ENCODE measurements at places on chromosomes 4 and X.

DNA sequence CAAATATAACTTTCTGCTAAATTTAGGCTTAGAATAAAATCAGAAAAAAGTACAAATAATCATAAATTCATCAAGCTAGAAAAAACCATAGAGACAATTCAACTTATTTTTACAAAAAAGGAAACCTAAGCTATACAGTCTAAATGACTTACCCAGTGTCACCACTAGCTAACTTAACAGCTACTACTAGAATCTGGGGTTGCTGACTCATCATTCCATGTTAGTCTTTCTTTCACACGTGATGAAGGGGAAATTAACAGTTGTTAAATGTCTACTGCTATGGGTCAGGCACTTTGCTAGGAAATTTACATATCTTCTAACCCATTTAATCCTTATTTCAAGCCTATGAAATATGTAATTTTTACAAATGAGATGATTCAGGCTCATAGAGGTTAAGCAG is 349.3 kb upstream of the GALNT7 start:
- DNase-seq = no peak

- no peak for DNase-seq
Measured at GRCh38 chr4:149211876-149212275, 603.8 kb downstream of the IQCM start.

DNA sequence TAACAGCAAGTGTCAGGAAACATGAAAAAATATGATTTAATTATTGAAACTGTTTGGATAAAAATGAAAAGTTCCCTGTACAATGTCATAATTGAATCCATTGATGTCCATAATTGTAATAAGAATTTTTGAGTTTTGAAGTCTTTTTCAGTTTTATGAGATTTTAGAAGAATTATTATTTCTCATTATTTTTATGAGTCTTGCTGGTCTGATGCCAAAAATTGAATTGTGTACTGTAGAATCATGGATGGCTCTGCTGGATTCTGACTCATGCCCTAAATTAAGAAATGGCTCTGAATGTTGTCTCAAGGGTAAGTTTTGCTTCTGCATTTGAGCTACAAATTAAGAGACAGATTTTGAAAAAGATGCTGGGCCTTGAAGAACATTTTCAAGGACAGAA is 132.8 kb upstream of the MAP9 start:
- DNase-seq = no peak

DNA sequence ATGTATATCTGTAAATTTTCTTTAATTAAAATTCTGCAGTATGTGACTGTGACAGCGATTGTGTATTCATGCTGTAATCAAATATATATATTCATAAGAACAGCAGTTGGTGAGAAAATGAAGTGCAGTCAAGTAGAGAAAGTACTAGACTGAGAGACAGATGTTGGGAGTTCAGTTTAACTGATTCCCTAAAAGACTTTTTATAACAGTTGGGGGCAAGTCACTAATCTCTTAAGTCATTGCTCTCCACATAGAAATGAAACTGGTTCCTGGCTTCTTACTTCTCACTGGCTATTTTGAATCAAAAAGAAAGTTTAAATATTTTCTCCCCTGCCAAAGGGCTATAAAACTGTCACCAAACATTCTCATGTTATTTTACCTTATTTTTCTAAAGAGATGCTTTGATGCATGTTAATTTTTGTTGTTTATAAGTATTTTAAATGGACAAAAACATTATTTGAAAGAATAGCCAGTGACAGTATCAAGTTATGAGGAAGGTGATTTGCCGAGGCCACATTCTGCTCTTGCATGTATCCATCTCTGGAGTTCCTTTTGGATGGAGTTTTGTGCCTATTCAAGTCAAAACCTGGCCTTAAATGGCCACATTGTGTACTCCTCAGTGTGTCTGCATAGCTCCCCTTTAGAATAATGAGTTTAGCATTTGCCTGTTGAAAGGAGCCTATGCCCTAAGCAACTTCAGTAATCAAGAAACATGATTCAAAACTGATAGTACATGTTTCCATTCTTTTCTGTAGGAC is 30.8 kb downstream of the EXOC1 start:
- DNase-seq = no peak

Data from activated CD4-positive, alpha-beta T cell treated with anti-CD3 and anti-CD28 coated beads, Interleukin-2, amount 50 U/mL, for 4 hours (primary cell).